ENCODE measurements at places on chromosomes 13 and 19.

GRCh38 chr13:50016444-50016843 lies 1.2 kb downstream of the KCNRG start:
- DNase-seq, result no peak

DNA sequence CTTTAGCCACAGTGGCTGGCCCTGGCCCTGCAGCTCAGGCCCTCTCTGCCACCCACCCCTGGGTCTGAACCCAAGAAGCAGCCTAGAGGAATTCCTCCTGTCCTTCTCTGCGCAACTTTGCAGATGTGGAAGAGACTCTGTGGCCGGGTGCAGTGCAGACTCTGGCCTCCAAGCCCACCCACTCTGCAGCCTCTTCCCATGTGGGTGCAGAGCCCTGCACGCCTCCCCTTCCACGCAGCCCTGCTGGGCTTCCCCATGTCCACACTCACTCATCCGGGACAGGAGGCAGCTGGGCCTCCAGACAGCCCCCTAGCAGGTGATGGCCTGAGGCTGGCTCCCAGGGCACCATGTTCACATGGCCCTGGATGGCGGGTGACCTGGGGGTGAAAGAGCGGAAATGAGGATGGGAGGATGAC lies 2.5 kb downstream of the TEX29 start:
- no peak for DNase-seq

- no peak for DNase-seq
Measured at GRCh38 chr19:13979244-13979615, 26.9 kb downstream of the RFX1 start.

DNA sequence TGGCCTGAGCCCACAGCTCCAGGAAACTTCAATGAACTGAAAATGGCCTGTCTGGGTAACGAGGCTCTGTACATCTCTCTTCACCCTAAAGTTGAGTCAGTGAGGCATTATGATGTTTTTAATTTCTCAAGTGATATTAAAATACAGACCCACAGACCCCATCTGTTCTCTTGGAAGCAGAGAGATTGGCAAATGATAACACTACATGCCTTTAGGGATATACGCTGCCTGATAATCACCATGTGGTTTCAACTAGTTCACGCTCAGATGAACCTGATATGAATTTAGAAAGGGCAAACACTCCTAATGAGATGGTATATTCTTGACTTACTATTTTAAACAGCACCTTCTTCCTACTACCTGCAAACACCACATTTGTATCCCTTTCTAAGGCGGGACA lies 127.5 kb downstream of the RFC3 start:
- DNase-seq, result peak; percentile 25

GRCh38 chr19:14408491-14409145 lies 10.5 kb downstream of the DDX39A start:
- DNase-seq, result no peak

DNA sequence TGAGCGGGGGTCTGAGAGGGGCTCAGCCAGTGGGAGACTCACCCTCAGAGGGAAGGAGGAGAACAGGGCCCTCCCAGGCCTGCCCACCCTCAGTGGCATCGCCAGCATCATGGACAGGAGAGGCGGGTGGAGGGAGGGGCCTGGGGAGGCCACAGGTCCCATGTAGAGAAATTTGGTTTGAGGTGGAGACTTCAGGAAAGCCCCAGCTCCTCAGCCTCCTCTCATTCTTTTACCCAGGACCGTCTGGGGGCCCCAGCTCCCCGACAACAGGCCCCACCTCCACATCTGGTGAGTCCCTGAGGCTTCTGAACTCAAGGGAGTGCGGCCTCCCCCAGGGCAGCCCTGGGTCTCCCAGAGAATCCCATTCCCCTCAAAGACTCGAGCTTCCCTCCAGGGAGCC lies 3.1 kb downstream of the LILRB1 start:
- DNase-seq, result no peak

- DNase-seq, result no peak
Measured at GRCh38 chr19:33171916-33172359, 22.2 kb upstream of the LRP3 start.

GRCh38 chr19:55301459-55302317 lies 17.9 kb downstream of the BRSK1 start:
- no peak for DNase-seq

DNA sequence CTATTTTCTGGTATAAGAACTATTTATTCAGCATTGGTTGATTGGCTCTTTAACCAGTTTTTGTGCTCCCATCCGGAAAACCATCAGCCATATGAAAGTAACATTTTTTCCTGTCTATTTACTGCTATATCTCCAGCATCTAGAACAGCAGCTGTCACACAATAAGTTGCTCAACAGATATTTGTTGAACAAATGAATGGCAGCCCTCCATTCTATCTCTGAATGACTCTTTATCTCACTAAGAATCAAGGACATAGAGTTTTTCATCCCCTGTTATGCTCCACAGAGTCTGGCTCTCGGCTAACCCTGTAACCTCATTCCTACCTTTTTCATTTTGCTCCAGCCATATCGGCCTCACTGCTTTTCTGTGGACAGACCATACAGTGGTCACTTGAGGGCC lies 145.5 kb downstream of the SLITRK6 start:
- no peak for DNase-seq

- DNase-seq, result no peak
Measured at GRCh38 chr19:447816-448560, 12.8 kb downstream of the SHC2 start.

DNA sequence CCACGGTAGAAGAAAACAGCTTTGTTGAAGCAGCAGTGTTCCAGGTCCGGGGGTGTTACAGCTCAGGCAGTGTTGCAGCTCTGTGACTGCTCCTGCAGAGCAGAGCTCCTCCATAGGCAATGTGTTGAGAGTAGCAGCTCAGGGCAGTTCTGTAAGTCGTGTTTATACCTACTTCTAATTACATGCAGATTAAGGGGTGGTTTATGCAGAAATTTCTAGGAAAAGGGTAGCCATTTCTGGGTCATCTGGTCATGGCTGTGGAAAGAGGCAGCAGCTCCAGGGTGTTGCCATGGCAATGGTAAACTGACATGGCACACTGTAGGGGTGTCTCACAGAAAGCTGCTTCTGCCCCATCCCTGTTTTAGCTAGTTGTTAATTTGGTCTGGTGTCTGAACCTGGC lies 316.4 kb downstream of the GPC5 start:
- DNase-seq, result no peak

- peak; percentile 10 for DNase-seq
Measured at GRCh38 chr19:16417660-16418596, 53.8 kb downstream of the EPS15L1 start.

- no peak for DNase-seq
Measured at GRCh38 chr13:60273971-60274527, 110.3 kb upstream of the DIAPH3 start.

DNA sequence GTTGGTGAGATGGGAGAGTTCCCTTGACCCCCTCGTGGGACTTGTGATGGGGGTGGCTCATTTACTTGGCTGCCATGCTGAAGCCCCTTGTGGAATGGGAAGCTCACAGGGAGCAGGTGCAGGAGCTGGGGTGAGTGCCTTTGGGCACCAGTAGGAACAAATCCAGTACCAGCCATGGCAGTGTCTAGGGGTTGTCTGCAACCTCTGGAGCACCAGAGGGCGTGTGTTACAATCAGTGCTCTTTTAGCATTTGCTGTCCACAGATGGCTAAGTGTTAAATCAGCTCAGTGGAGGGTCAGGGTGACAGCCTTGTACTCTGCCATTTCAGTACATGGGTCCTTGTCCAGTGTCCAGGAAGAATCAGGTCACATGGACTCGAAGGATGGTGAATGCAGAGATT lies 75.6 kb downstream of the ATP8A2 start:
- no peak for DNase-seq

- DNase-seq, result no peak
Measured at GRCh38 chr13:30175166-30175565, 132.2 kb downstream of the KATNAL1 start.

GRCh38 chr13:42971691-42972347 lies 20.2 kb downstream of the EPSTI1 start:
- no peak for DNase-seq

DNA sequence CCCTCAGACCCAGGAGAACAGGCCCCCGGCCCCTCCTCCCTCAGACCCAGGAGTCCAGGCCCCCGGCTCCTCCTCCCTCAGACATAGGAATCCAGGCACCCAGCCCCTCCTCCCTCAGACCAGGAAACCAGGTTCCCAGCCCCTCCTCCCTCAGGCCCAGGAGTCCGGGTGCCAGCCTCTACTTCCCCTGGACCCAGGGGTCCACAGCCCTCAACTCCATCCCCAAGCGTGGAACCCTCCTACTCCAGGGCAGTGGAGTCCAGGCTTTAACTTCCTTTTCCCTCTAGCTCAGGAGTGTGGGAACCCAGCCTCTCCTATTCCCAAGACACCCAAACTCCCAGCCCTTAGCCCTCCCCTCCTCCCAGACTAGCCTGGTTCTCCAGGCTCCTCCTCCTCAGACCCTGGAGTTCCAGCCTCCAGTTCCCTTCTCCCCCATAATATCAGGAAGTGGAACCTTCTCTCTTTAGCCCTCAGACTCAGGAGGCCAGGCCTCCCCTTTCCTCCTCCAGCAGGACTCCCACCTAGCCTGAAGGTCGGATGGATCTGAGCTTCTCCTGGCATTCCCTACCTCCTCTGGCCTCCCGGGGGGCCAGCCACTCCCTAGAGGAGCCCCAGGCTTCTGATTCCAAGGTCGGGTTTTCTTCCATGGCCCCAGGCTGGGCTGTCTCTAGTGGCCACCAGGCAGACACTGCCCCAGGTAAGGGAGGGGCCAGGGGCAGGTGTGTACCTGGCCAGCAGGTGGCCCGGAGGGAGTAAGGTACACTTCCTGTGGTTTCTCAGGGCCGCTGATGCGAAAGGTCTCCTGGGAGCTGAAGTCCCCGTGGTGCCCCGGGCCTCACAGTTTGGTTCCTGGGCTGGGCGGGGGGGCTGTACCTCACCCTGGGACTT lies at the start of gene TMC4:
Gene TMC4 (minus strand): TSS at position 690 of the 888 bp plus-strand sequence. CDS start 43 bp downstream, at position 647.
- DNase-seq, result peak; percentile 21

GRCh38 chr19:55098716-55099556 lies 18.5 kb downstream of the PPP1R12C start:
- DNase-seq, result no peak

DNA sequence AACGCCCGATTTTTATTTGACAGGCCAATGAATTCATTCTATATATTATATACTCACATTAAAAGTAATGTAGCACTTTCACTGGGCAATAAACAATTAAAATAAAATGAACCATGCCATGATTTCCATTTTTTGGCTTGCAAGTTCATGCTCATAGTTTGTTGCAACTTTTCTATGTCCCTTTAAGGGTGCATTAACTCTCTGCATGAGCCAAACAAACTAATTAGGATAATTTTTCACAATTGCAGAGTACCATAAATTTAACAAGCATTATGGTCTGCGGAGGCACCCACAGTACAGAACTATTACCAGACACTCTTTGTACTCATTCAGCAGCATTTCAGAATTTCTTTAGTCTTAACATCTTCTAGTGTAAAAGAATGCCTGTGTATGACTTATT lies 1.4 kb downstream of the LHFPL6 start:
- DNase-seq, result no peak

DNA sequence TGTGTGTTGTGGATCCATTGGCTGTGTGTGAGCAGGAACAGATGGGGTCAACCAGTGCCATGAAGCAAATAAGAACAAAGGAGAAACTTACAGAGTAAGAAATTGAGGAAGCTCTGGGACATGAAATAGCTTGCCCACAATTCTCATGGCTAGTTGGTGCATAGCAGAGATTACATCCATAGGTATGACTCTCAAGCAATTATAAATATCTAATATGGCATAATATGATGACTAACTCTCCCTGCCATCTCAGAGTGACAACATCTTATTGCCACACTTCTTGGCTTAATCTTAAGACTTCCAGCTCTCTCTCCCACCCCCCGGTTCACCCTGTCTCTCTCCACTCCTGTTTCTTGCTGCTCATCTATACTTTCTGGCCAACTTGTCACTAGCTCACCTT lies 53.3 kb downstream of the OXGR1 start:
- DNase-seq, result no peak

DNA sequence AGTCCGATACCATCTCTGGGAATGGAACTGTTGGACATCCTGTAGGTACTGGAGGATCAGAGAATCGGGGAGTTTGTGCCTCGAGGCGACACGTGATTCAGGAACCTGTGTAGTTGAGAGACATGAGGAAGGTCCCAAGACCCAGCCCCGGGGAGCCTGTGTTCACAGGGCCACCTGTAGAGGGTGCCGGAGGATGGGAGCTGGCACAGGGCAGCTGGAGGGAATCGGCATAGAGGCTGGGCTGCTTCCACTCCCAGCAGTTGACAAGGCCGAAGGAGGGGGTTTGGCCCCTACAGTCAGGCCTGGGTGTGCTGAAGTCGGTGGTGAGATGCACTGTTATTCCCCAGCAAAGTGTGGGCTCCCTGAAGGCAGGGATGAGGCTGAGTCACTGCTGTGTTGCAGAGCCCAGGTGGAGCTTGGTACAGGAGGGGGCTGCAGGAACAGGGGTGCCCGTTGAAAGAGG lies 2.5 kb upstream of the ISYNA1 start:
- DNase-seq, result no peak

GRCh38 chr13:26996965-26997752 lies 174.5 kb downstream of the USP12 start:
- no peak for DNase-seq

- DNase-seq, result no peak
Measured at GRCh38 chr13:97023117-97023516, 28.8 kb upstream of the OXGR1 start.

GRCh38 chr19:52690369-52691214 lies 44.3 kb downstream of the ZNF611 start:
- peak; percentile 79 for DNase-seq

DNA sequence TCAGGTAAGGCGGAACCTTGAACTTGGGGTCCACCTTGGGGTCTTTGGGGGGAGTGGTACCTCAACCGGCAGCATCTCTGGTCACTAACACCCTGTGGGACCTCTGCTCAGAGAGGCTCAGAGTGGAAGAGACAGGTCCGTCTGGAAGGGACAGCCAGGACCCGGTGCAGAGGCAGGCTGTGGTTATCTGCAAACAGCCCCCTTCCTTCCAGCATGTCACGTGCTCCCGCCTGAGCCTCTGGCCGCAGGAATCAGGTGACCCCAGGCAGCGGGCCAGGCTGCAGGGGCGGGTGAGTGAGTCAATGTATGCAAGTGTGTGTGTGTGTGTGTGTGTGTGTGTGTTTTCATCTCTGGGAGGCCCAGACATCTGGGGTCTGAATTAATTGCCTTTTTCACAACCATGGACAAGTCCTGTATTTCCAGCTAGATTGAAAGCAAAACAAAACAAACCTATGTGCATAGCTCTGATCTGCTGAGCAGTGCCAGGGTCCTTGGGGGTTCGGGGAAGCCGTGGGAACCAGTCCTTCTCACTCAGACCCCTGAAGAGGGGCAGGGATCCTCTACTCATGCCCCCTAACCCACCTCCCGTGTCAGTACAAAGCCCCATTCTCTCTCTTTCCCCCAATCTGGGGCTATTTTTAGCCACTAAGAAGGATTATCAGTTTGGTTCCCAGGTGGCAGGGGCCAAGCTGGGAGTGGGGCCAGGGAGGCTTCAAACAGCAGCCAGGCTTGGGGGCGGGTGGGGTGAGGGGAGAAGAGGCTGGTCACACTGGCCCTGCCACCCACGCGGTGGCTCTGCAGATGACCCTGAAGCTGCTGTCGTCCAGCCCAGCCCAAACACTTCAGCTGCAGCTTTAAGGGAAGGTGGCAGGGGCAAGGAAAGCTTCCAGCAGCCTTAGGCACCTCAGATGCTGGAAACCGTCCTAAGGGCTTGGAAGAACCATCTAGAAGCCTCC lies 31.4 kb downstream of the CERS4 start:
- DNase-seq, result peak; percentile 44

- no peak for DNase-seq
Measured at GRCh38 chr13:24288870-24289269, 20.5 kb upstream of the C1QTNF9 start.

- no peak for DNase-seq
Measured at GRCh38 chr13:32594157-32594738, 8.0 kb downstream of the PDS5B start.

GRCh38 chr19:46133101-46133627 lies 8.7 kb upstream of the IGFL3 start:
- peak; percentile 10 for DNase-seq

- no peak for DNase-seq
Measured at GRCh38 chr19:29329460-29330134, 116.6 kb upstream of the UQCRFS1 start.
